ENCODE measurements at places on chromosomes 2 and 18.
A peak's percentile ranks its signal among the peaks of the same experiment; 100 is the strongest.

DNA sequence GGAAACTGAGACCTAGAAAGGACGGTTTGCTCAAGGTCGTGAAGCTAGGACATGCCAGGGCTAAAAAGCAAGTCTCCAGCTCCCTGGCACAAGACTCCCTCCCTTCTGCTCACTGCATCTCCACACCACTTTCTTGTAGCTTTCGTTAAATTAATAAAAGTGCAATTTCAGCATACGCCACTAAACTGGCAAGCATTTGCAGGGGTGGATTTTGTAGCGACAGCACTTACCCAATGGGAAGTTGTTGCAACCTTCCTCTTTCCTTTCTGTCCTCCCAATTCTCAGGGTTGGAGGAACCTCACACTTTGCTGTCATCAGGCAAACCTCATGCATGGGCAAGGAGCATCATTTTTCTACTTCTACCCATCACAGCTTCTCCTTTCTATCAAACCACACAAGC is 7.4 kb upstream of the RHOB start:
- DNase-seq = no peak

- no peak for DNase-seq
Observed at GRCh38 chr2:223065107-223065506, 13.1 kb downstream of the KCNE4 start.

DNA sequence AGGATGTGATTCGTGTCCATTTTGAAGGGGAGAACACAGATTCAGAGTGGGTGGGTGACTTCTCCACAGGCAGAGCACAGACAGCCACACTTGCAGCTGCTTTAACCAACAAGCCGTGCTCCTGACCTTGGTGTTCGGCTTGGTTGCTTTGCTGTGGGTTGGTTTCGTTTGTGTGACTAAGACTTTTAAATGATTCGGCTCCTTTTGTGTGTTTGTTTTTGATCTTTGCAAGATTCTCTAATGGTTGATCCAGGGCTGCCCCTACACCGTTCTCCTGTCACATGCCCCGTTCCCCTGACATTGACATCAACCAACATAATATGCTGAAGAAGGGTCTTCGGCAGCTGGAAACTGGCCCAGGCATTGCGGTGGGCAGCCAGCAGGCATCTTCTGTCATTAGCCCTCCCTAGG is 95.9 kb upstream of the MBOAT2 start:
- DNase-seq = peak; percentile 41

DNA sequence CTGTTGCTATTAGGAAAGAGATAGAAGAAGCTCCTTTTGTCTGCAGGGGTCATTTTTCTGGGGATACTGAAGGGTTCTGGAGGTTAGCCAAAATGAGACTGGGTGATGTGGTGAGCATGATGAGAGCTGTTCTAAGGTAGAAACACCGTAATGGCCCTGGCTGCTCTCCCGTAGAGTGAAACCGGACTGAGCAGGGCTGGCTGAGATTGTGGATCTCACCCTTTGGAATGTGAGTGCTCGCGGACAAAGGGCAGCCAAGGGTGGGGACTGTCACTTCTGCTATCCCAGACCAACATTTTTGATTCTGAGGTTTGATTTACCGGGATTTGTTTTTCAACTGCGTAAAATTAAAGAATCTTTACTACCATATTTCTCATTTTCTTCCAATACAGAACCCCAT is 36.2 kb downstream of the TNFRSF11A start:
- no peak for DNase-seq

DNA sequence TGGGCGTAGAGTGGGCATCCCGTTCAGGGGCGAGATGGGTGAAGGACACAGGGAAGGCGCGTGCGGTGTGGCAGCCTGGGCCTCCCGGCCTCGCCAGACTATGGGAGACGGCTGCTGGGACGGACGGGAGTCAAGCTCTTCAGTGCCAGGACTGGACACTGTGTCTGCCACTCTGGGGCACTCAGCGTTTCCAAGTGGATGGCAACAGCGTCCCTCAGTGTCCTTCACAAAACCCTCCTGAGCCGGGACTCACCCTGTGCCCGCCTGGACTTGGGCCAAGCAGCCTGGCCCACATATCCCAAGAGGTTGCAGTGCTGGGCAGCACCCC is 16.3 kb upstream of the BOK start:
- no peak for DNase-seq

GRCh38 chr2:190023860-190024259 is 38.7 kb downstream of the MSTN start:
- DNase-seq = peak; percentile 57

Data from fibroblast of skin of back (primary cell).